ENCODE measurements at places on chromosomes 12 and 14. TPM values are rescaled to one million over a fixed set of nuclear protein-coding genes. Genes with fewer than 3 reads are reported as not detected.

Gene BDKRB2
- total RNA-seq = 31.2 TPM

Gene IL26
- 0.38 TPM for total RNA-seq

Gene ERP27
- 0.57 TPM for total RNA-seq

Gene LRRC10
- total RNA-seq = not detected

Gene C12orf60
- total RNA-seq = 0.95 TPM

Gene CABP1
- 2.4 TPM for total RNA-seq

Gene CIDEB
- 18.3 TPM for total RNA-seq

Gene MAP1LC3B2
- not detected for total RNA-seq

Gene RASAL1
- 61.9 TPM for total RNA-seq

Gene SYT1
- not detected for total RNA-seq

Gene PLBD1
- 50.2 TPM for total RNA-seq

Gene KRT82
- not detected for total RNA-seq

Gene ADCY4
- 7.4 TPM for total RNA-seq

Gene KRT78
- 406 TPM for total RNA-seq

Gene PLA2G1B
- not detected for total RNA-seq

Gene LHX5
- not detected for total RNA-seq

Gene GALNT16
- 0.53 TPM for total RNA-seq

Gene TAS2R7
- not detected for total RNA-seq

Gene PTGER2
- 1.1 TPM for total RNA-seq

Gene NGB
- not detected for total RNA-seq

Gene NRIP2
- not detected for total RNA-seq

Gene ACOT6
- not detected for total RNA-seq

Gene SLC25A47
- not detected for total RNA-seq

Data from esophagus squamous epithelium (tissue), 5 donors.